Hippocampal formation (tissue), 2 donors: ENCODE measurements at places on chromosomes 11 and 22.

DNA sequence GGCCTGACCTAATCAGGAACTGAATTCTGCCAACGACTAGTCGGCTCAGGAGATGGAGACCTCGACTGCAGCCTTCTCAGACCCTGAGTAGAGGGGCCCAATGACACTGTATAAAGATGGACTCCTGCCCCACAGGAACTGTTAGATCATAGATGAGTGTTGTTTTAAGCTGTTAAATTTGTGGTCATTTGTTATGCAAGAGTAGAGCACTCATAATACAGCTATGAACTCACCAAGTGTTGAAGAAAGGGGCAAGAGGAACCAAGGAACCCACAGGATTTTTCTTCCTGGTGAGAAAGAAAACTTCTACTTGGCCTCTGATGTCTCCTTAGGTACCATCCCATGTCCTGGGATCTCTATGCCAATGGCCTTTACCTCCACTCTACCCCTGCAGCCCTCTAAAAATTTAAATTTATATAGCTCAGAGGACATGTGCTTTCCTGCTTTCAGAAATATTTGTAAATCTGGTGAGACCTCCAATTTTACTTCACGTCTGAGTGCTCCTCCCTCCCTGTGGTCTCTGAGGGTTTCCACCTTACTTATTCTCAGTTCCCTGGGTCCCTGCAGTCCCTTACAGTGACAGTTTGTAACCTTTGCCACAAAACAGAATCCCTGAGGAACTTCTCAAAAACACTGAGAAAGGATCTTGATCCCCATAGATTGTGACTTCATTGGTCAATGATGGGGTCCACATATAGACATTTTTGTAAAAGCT is 256.3 kb upstream of the ARHGAP20 start:
- DNase-seq, result no peak

DNA sequence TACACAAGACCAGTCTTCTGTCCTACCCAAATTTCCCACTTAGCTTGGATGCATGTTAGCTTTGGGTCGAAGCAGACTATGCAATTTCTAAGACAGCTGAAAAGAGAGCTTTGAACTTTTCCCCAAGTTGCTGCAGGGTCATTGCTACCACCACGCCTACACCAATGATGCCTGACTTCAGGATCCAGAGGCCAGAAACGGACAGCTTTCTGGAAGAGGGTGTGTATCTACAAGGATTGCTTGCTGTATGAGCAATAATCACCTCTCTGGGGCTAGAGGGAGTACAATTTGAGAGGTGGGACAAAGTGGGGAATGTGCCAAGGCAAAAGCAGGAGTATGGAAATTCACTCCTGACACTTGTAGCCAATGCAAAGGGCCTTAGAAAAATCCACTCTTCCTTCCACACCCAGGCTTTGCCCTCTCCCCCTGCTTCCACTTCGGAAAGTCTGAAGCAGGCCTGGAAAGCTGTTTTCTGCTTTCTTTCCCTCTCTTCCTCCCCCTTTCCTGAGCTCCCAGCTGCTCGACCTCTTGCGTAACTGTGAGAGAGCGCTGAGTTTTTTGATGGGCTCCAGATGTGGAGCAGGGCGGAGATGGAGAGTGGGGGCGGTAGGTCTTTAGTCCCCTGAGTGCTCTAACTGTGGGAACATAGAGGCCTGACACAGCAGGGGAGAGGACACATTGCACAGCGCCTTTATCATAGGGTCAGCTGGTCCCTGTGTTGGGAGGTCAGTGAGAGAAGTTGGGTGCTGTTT is 2.1 kb upstream of the PHLDB1 start:
- DNase-seq, result no peak

- DNase-seq, result no peak
Measured at GRCh38 chr11:133738624-133739023, 106.7 kb downstream of the SPATA19 start.

GRCh38 chr11:61732705-61733104 is 19.7 kb upstream of the MYRF start:
- DNase-seq, result no peak

DNA sequence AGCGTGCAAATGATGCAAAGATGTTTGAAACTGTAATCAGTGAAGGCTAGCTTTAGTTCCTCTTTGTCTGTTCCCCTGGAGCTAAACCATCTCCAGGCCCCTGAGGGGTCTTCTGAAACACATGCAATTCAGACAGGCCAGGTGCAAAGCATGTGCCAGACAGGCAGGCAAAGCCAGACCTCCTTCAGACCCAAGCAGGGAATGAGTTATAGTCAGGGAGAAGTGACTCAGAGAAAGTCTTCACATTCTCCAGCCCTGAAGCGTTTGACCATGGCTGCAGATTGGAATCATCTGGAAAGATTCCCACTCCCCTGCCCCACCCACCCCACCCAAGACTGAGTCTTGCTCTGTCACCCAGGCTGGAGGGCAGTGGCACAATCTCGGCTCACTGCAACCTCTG is 187.0 kb upstream of the ISX start:
- DNase-seq, result no peak

DNA sequence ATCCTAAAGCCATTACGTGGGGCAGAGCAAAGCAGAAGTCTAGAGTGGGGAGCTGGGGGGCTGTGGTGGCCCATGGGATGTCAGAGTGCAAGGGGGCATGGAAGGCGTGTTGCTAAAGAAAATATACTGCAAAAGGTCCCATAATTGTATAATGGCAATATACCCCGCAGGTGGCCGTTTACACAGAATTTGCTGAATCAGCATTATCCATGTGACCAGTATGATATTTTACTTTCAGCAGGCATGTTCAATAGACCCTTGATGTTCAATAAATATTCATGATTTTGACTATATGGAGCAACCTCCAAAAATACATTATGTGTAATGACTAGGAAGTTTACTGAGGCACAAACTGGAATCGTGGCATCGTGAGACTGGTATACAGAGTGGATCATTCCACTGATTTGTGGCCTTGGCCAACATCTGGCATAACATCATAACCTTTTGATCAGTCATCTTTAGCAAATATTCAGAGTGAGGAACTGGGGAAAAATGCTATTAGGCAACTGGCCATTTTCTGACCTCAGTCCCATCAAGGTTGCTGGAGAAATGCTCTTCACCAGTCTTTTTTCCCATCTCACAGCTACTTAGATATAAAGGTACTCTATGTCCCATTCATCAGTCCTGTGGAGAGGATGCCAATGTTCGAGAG is 29.3 kb upstream of the PPP2R1B start:
- no peak for DNase-seq

- DNase-seq, result no peak
Measured at GRCh38 chr11:62139526-62140303, 15.9 kb downstream of the INCENP start.

DNA sequence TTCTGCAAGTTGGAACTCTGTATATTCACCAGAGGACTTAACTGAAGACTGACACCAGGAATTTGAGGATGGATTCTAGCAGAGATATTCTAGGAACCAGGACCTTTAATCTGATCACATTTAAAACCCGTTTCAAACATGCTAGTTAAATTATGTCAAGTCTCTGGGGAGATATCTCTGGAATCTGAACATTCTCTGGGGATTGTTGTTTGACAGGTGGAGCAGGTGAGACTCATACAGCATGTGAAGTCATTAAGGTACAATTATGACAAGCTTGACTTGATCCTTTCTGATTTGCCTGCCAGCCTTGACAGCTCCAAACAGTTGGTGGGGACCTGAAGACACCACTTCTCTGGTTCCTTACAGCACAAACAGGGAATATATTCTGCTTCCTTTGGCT is 100.3 kb downstream of the FAT3 start:
- no peak for DNase-seq

DNA sequence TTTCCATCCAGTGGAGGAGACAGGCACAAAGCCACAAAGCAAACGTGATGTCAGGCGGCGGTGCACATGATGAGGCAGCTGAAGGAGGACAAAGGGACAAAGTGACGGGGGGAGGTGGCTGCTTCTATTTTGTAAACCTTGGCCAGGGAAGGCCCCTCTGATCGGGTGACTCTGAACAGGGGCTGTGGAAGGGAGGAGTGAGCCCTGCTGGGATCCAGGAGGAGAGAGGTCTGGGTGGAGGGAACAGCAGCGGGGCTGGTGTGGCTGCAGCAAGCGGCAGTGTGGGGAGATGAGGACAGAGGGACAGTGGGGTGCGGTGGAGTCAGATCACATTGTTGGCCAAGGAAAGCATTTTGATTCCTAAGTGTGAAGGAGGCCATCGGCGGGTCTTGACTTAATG is 36.7 kb downstream of the SHISAL1 start:
- no peak for DNase-seq

DNA sequence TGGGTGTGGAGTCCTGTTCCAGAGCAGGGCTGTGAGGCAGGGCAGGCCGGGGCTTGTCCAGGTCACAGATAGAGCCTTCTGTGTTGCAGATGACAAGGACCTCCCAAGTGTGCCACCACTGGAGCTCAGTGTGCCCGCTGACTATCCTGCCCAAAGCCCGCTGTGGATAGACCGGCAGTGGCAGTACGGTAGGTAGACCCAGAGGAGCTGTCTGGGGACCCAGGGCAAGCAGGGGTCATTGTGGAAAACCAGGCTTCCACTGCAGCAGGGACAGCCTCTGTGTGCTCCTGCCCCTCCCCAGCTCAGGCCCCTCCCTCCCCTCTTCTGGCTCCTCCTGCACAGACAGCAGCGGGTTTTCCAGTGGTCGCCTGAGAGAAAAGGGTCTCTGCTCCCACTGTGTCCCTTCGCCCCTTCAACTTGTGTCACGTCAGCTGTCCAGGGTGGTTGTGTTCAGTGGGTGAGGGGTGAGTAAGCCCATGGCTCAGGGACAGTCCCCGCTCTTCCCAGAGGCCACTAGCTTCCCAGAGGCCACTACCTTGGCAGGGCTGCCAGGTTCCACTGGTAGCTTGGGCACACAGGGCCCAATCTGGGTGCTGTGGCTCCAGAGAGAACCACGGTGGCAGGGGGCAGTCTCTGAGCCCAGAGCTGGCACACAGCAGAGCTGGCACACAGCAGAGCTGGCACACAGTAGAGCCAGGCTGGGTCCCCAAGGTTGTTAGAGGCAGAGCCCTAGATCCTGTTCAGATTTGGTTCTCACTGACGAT is 78.4 kb downstream of the MED15 start:
- DNase-seq, result no peak

- DNase-seq, result no peak
Measured at GRCh38 chr22:38831166-38831945, 12.5 kb downstream of the NPTXR start.

- DNase-seq, result no peak
Measured at GRCh38 chr22:46878191-46878948, 115.9 kb downstream of the TBC1D22A start.

DNA sequence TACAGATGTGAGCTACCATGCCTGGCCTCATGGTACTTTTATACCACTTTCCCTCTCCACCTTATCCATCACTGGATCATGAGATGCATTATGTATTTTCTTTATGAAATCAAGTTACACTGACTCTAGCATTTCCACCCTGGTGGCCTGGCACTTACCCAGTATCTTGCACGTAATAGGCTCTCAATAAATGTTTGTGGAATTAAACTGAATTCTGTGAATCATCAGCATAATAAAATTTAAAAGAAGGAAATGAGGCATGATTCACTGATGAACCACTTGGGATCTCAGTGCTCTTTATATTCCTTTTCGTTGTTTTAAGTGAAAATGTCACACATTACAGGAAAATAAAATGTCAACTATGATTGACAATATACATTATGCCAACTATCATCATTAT is 25.1 kb downstream of the ADM start:
- no peak for DNase-seq

DNA sequence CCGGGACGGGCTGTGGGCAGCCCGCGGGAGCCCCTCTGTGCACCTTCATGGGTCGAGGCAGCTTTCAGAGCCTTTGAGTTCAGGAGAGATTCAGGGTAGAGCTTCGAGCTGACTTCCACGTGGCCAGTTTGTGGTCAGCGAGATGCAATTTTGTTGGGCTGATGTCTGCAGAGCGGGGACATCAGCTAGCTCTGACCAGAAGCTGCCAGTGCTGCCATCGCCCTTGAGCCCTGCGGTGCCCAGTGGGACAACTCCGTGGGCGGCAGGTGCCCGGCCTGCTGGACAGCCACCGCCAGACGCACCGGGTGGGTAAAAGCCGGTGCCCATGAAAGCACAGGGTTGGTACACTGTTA is 719 bp downstream of the TALDO1 start:
- DNase-seq, result no peak

DNA sequence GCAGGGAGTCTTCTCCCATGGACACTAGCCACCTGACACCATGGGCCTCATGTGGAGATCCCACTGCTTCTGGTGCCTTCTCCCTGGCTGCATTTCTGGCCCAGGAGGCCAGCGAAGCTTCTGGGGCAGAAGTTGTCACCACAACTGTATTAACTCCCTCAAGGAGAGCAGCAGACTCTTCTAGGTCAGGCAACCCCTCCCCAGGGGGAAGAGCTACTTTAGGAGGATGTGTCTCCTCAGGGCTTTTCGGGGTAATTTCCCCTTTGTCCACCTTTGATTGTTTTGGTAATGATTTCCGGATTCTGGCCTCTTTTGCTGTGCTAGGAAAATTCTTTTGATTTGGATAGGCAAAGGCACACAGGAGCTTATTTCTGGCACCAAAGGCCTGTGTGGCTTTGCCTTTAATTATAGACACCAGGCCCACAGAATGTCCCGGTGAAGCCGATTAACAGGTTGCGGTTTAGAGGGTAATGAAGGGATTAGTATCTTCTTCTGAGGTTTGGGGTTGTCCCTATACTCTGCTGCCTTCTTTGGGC is 8.9 kb upstream of the UCP2 start:
- DNase-seq, result no peak

GRCh38 chr11:1832920-1833295 is 1.9 kb upstream of the SYT8 start:
- no peak for DNase-seq

GRCh38 chr11:108958368-108959104 is 293.7 kb downstream of the DDX10 start:
- no peak for DNase-seq

- DNase-seq, result no peak
Measured at GRCh38 chr22:45444168-45444567, 30.7 kb downstream of the RIBC2 start.

DNA sequence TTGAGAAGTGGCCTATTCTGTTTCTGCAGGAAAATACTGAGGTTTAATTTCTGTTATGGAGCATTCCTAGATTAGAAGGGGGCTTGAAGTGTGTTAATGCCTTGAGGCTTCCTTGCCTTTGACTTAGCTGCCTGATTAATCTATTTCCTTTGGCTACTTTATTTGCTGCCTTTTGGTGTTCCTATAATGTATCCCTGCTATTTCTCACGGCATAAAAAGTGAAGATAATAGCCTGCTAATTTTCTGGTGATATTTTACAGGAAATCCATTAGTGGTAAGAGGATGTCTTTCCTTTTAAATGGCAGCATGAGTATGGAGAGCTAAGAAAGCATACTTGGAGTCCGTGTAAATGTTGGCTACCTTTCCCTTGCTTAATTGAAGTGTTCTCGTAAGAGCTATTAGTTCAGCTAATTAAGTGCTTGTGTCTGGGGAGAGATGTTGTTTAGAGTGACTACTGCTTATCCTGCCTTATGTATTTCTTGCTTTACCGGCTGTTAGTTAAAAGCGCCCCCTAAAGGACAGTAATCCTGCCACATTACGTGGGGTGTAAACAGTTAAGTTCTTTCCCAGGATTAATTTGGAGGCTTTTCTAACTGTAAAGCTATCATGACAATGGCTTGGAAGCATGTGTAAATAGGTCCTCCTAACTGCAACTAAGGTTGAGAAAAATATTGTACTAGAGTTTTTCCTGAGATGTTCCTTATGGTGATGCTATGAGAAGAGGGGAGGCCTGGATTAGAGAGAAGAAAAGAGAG is 45.6 kb downstream of the ZNF280B start:
- no peak for DNase-seq
